Breast epithelium (tissue), 4 donors: ENCODE measurements at places on chromosomes 7 and 10.

DNA sequence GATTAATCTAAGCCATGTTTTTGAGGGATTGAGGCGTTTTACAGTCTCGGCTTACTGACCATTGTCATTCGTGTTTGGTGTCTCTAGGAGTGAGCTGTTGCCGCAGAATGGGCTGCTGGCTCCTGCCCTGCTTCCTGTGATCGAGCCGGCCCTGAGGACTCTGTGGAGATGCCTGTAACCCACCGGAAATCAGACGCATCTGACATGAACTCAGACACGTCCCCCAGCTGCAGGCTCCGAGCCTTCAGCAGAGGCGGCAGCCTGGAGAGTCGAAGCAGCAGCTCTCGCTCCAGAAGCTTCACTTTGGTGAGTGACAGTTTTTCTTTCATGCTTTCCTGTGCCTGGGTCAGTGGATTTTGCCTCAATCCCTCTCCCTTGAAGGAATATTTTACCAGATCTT lies 28.8 kb downstream of the PROSER2 start:
- no peak for DNase-seq

GRCh38 chr7:101964680-101965452 lies 147.4 kb downstream of the CUX1 start:
- no peak for DNase-seq

DNA sequence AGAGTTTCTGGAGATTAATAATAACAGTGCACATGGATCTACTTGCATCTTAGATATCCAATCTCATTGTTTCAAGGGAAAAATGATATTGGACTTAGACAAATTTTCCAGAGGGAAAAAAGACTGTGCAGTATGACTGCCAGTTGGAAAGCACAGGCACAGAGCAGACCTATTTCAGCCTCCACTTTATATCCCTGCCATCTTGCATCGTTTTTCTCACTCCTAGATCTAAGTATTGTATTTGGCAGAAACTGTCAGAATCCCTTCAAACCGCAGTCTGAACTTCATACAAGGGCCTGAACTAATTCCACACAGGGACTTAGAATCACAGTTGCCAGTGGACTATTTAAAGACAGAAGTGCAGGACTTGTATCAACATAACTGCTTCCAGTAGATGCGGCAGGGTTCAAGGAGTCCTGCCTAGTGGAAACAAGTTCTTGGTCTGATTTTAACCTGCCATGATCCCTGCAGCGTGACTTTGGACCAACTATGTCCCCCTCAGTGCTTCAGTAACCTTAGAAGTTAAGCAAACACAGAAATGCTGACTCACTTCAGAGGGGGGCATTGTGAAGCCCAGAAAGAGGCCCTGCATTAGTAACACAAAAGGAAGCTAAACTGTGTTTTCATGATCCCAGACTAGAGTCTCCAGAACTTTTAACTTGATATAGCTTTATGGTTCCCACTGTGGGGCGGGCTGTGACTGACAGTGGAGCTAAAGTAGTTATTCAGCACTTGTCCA lies 95.7 kb upstream of the PALS2 start:
- no peak for DNase-seq

- no peak for DNase-seq
Measured at GRCh38 chr10:49331431-49331830, 32.5 kb downstream of the C10orf71 start.

GRCh38 chr10:75424571-75424970 lies 6.9 kb upstream of the LRMDA start:
- no peak for DNase-seq

DNA sequence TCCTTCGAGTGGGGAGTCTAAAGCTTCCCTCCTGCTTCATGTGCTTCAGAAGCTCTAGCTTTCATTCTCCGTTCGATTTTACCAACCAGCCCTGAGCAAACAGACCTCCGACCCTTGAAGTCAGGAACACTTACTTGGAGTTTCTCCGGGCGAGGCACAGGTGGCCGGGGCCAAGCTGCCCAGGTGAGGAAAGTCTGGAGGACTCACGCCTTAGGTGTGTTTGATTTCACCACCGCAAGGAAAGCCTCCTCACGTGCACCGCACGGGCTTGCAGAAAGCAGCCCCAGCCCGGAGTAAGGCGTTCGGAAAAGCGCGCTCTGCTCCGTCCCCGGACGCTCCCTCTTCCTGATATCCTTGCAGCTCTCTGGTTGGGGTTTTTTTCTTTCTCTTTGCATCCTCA lies 30.1 kb upstream of the CNPY1 start:
- no peak for DNase-seq

GRCh38 chr10:104766341-104766740 lies 125.3 kb downstream of the SORCS3 start:
- DNase-seq, result no peak

DNA sequence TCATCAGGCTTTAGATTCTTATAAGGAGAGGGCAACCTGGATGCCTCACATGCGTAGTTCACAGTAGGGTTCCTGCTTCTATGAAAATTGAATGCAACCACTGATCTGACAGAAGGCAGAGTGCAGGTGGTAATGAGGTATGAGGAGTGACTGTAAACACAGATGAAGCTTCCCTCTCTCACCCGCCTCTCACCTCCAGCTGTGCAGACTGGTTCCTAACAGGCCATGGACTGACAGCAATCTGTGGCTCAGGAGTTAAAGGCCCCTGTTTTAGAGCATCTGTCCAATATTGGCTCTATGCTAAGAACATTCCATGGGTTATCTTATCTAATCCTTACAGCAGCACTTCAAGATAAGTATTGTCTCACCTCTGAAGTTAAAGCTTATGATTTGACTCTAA lies 213.5 kb upstream of the NRP1 start:
- DNase-seq, result no peak

DNA sequence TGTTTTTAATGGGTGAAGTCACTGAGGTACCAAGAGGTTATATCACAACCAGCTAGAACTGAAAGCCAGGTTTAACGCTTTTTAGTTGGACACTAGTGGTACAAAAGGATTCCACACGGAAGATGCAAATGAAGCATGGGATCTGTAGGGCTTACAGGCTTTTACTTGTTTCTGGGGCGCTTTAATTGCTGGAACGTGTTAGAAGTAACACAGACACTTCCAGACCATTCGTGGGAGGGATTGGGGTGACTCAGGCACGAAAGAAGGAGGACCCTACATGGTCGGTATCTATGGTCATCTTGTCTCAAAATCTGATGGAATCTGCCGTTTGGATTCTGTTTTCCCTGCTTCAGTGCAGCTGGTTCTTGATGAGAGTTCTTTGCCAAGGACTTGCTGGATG lies 1.0 kb downstream of the YKT6 start:
- DNase-seq, result no peak

- DNase-seq, result no peak
Measured at GRCh38 chr10:79391231-79392019, 44.2 kb downstream of the PPIF start.

DNA sequence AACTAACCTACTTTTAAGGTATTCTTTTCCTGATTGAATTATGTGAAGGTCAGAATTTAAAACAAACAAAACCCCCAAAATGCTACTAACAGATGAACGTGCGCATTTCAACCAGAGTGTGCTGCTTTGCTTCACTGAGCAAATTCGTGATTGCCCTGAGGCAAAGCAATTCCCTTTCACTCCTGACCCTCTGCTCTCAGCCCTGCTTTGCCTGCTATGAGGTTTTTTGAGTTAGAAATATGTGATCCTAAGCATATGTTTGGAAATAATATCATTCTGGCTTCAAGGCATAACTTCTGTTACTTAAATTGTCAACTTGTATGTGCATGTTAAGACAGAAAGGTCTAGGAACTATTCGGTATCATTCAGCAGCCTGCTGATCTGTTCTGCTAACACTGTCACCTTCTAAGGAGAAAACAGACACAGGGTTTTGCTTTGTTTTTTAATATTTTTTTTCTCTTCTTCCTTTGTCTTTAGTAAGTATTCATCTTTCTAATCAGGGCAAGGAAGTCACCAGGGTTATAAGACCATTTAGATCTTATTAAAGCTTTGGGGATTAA lies 124.2 kb downstream of the GNAT3 start:
- no peak for DNase-seq

GRCh38 chr7:20172736-20173334 lies 44.3 kb downstream of the MACC1 start:
- no peak for DNase-seq

DNA sequence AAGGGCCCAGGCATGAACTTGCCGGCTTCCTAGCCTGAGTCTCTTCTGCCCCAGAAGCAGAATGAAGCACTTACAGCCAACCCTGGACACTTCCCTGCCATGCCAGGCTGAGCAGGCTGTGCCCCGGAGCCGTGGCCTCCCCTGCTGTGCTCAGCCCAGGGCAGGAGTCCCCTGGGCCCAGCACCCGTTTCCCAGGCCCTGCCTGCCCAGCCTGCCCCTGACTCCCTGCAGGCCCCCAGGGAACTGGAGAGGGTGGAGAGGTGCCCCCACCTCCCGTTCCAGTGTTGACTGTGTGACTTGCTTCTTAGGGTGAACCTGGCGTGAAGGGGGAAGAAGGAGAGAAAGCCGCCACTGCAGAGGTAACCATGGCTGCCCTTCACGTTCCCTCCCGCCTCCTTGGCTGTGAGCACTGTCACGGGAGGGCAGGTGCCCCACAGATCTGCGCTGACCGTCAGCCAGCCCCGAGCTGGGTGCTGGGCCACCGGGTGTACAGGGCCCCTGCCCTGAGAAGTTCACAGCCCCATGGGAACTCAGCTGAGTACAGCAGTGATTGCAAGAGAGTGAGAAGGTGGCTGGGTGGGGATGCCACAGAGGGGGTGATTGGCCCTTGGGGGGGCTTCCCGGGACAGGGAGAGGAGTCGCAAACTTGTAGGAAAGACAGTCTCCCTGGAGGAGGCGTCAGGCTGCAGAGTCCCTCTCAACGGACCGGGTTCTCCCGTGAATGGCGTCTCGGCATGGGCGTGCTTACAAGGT lies 75.9 kb downstream of the MYL10 start:
- DNase-seq, result peak; percentile 36

DNA sequence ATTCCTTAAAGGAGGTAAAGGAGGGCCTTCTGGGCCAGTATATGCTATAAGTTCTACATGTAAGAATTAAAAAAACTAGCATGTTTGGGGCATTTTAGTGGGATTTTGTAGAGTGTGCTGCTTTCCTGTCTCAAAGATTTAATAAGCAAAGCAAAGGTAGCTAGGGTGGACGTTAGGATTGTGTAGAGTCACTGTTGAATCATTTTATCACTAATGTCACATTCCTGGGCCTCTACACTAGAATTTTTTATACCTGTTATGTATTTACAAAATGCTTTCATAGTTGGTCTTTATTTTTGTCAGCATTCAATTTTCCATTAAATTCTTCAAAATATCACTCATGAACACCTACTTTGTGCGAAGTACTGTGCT lies 139.4 kb upstream of the PHYHIPL start:
- DNase-seq, result no peak

GRCh38 chr7:37448011-37448635 lies 541 bp downstream of the ELMO1 start:
- DNase-seq, result no peak

DNA sequence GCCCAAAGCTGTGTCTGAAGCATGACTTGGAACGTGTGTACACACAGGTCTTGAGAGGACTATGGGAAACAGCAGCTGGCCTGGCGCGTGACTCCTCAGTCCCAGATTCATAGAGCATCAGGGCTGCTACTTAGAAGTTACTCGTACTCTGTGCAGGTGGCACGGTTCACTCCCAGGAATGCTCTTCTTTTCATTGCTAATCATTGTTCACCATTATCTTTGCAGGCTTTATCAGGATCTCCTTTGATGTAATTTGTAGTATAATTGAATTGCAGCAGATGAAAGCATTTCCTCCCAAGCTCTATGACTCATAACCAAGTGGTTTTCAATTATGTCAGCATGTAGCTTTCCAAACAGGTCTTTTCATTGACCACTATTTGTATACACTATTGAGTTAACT lies 938.9 kb downstream of the NRG3 start:
- DNase-seq, result no peak

GRCh38 chr7:26216049-26216448 lies 14.5 kb downstream of the CBX3 start:
- no peak for DNase-seq
